ENCODE measurements at places on chromosomes 5 and 9.

DNA sequence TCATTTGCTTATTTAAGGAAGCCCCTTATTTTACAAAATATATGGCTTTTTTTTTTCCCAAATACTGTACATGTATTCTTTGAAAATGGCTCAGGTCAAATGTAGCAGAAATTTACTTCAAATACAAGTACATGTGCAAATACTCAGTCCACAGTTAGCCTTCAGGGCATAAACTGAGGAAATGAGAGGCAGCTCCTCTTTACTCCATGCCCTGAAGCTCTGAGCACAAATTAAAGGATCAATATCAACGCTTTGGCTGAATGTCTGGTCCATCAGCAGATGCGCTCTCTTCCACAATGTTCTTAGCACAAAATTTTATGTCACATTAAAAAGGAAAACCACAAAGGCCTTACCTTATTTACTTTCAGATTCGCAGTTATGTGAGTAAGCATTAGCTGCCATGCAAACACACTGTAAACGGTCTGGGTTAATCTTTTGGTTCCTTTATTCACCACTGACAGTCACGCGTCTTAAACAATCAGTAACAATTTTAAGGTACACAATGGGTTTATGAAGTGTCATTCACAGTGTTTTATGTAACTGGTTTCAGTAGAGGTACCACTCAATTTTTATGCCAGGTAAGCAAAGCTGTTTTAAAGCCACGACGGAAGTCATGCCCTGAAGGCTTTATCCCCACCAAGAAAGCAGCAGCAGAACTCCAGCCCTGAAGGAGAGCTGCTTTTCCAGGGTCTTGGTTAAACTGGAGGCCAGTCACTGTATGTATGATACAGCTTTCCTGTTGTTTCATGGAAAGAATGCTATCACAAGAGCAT lies 103.4 kb downstream of the OTULIN start:
- no peak for DNase-seq

DNA sequence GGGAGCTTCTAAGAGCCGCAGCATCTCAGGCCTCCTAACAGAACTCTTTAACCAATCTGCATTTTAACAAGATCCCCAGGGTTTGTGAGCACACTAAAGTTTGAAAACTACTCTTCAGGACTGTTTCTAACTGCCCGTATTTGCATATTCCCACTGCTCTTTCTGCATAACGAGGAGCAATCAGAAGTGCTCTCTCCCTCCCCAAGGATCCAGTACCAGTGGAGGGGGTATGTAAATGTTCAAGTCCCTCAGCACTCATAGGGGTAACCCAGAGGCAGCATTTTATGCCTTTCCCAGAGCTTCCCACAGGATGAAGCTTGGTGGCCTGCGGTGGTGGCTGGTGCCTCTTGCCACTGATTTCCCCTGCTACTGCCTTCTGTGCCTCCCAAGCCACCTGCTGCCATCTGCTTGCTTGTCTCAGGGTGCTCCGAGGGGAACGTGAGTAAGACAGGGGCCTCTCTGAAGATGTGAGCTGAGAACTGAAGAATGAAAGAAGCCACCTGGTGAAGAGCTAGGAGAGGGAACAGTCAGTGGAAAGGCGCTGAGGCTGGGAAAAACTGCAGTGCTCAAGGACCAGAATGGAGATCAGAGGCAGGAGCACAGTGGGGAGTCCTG lies 30.0 kb upstream of the PPP1R2B start:
- no peak for DNase-seq

DNA sequence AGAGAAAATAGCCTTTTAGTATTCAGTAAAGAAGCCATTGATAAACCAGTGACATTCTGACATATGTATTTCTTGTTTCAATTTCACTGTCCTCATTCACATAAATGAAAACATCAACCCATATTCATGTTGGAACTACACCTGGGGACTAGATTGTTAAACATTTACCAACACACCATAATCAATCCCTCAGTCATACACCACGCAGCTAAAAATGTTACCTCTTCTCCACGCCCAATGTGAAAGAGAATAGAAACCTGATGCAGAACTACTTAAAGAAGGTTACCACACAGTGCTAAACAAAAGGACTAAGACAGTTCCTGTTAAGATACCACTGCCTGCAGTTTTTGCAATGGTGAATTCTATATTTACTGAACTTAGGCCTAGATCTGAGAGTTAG lies 518.9 kb downstream of the PRELID2 start:
- DNase-seq = no peak

GRCh38 chr9:121797081-121797480 lies 145.6 kb downstream of the DAB2IP start:
- no peak for DNase-seq

GRCh38 chr9:132885720-132886333 lies 7.1 kb downstream of the SPACA9 start:
- no peak for DNase-seq

All from stimulated activated CD8-positive, alpha-beta memory T cell treated with anti-CD3 and anti-CD28 coated beads, Interleukin-15, amount 100 ng/mL, for 48 hours (primary cell).